ENCODE measurements at places on chromosomes 16 and 17.

DNA sequence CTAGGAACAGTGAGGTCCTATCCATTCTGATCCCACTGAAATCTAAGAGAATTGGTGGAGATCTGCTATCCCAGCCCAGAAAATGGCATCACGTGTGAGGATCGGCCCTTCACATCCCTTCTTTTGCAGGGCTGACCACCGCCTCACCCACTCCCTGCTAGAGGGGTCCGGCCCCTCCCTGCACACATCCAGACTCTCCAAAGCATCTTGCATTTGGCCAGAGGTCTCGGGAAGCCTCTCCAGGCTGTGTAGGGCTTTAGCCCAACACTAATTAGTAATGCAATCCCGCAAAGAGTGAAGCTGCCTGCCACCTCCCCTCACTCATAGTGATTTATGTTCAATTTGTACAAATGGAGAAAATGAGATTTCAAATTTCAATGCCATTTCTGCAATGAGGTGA lies 434.4 kb upstream of the ZFHX3 start:
- DNase-seq = no peak

DNA sequence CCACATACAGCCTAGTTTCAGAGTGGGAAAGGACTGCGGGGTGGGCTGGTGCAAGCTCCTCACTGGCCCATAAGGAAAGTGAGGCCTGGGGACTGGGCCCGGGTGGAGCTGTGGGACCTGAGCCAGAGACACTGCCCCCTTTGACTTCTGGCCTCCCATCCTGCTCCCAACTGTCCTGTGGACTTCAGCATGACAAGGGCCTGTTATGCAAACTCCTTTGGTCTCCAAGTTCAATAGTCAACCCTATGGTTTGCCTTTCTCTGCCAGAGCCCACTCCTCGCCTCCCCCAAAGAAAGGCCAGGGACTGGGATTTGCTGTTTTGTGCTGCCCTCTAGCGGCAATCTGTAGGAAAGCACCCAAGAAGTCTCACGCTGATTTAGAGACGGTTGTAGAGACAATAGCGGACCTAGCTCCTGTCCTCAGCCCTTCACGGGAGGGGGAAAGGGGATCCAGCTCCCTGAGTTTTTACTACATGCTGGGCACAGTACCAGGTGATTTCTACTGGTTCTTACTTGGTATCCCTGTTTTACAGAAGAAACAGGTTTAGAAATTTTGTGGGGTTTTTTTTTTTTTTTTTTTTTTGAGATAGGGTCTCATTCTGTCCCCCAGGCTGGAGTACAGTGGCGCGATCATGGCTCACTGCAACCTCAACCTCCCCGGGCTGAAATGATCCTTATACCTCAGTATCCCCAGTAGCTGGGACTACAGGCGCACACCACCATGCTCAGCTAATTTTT lies 1.2 kb upstream of the TLCD3B start:
- no peak for DNase-seq

DNA sequence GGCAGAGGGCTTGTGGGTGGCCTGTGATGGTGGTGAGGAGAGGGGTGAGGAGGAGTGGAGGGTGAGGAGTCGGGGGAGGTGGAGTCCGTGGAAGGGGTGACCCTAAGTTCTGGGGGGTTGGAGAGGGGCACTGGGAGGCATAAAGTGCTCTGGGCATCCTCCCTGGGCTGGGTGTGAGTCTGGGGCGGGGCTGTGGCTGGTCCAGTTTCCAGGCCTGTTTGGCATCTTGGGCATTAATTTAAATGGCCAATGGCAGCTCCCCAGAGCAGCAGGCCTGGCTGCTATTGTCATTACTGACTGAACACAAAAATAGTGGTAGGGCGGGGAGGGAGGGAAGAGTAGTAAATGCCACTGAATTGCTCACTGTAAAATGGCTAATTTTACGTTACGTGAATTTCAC lies 7.7 kb upstream of the ARHGAP23 start:
- no peak for DNase-seq

GRCh38 chr16:61382435-61382834 lies 653.8 kb downstream of the CDH8 start:
- no peak for DNase-seq

- no peak for DNase-seq
Measured at GRCh38 chr17:75430159-75430974, 24.9 kb upstream of the GRB2 start.

DNA sequence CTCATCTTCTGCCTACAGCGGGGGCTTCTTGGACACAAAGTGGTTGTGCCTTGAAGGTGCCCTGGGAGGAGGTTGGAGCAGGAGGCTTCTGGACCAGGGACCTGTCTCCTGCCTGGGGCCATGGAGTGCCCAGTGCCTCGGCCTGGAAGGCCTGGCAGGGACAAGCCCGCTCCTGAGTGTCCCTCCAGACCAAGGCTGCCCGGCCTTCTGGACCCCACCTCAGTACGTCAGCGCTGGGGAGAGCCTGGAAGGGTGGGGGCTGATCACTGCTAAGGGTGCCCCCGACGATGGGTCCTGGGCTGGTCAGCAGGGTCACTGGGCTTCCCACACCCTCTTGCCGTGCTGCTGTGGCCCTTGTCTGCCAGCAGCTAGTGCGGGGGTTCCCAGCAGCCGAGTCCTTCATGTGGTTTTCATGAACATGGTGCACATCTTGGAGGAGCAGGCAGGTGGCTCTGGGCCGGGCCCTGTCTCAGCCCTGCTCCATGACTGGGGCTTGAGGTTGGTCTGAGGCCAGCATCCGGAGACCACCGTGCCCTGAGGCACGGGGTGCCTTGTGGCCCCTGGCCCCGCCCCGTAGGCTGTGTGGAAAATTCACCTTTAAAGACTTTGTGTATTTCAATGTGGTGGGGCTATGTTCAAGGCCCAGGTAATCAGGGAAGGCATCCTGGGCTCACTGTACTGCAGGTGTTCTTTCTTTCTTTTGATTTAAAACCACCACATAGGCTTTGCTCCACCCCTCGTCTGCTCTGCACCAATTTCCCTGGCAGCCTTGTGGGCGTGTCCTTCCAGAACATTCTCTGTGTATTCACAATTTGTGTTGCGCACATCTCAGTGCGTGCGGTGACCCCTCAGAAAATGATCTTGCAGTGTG lies 22.4 kb downstream of the MGRN1 start:
- DNase-seq = no peak

- DNase-seq = no peak
Measured at GRCh38 chr17:48543107-48543853, 1.6 kb downstream of the HOXB2 start.

- DNase-seq = no peak
Measured at GRCh38 chr16:1182316-1182671, 29.4 kb downstream of the CACNA1H start.

DNA sequence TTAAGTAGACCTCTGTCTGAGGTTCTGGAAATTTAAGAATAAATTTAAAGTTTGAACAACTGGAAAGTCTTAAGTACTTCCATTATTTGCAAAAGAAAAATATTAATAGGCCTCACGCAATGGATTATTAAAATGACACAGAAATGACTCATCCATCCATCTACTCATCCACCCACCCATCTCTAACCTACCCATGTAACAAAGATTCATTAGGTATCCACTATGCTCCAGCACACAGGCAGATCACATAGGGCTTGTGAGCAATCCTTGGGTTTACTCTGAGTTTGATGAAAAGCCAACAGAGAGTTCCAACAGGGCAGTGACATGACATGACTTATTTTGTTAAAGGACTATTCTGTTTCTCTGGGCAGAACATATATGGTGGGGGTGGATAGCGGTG lies 93.3 kb downstream of the HELZ start:
- DNase-seq = no peak

GRCh38 chr17:81221371-81221841 lies 1.4 kb downstream of the CEP131 start:
- DNase-seq = no peak

DNA sequence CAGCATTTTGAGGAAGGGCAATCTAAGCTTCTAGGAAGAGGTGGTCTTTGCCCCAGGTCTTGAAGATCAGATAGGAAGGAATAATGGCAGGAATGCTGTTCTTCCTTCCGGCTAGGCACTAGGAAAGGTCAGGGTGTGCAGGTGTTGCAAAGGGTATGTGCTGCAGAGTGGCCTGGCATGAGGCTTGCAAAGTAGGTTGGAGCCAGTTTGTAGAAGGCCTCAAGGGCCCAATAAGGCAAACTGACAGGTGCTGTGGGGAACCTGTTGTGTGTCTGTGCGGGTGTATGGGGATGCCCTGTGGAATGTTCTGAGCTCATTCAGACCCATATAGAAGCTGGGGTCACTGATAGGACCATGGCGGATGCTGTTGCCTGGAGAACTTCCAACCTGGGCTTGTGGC lies 12.7 kb downstream of the MSI2 start:
- peak; percentile 23 for DNase-seq

DNA sequence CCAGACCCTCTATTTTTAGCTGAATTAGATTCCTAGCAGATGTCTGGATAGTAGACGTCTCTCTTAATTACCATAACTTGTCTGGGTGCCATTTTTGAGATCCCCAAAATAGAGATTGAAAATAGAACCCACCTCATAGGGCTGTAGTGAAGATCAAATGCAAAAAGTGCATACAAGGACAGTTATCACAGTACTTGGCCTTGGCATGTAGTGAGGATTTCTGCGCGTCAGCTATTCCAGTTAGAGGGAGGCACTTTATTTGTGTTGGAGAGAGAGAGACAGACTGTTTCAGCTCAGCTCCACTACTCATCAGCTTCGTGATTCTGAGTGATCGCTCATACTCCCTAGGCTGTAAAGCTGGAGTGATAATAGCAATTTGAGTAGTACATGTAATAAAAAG lies 59.6 kb upstream of the CDH13 start:
- DNase-seq = no peak

GRCh38 chr17:58591455-58591854 lies 77.0 kb upstream of the MTMR4 start:
- no peak for DNase-seq

DNA sequence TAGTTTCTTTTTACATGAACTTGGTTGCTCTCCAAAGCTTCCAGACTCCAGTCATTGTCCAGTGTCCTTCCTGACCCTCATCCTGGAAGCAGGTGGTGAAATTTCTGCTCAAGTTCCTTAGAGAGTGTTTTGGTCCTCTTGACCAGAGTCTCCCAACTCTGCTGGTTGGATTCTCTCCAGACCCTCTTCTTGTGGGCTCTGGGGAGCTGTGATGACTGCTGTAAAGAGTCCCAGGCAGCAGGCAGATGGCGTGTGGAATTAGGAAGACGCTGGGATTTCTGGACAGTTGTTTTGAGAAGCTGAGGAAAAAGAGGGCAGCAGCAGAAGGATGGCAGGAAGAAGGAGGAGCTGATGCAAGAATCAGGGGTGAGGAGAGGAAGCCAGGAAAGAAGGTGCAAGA lies 1.6 kb upstream of the SEZ6 start:
- DNase-seq = no peak

DNA sequence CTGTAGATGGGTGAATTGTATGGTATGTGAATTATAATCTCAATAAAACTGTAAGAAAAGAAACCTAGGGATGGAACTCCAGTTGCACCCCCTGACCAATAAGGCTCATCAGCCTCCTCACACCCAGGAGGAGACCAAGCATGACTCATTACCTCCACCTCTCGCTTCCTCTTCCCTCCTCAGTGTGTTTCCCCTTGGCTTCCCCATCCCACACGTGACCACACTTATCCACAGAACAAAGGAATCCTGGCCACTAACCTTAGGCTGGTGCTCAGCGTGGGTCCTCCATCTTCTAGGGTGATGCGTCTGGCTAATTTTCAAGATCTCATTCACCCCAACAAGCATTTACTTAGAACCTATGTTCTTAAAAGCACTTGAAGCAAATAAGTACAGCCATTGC lies 36.2 kb upstream of the MAP3K14 start:
- DNase-seq = peak; percentile 26

- no peak for DNase-seq
Measured at GRCh38 chr16:61364990-61365389, 671.2 kb downstream of the CDH8 start.

GRCh38 chr16:4378161-4378666 lies 6.6 kb downstream of the VASN start:
- peak; percentile 91 for DNase-seq

DNA sequence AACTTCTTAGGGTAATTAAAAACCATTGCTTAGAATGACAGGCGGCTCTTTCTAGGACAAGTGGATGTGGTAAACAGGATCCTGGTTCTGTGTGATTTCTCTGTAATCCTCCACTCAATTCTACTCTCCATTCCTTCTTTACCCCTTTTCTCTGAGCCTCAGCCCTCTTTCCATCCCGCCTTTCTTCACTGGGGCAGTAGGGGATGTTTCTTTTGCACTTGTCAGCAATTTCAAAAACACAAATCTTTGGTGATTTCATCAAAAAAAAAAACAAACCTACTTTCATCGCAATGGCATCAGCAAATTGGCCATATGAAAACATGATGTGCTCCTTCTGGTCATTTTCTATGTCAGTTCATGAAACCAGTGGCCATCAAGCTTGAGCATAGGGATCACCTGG lies 104.6 kb downstream of the CDK5R1 start:
- DNase-seq = no peak

GRCh38 chr16:51949282-51949681 lies 597.7 kb downstream of the TOX3 start:
- DNase-seq = no peak

DNA sequence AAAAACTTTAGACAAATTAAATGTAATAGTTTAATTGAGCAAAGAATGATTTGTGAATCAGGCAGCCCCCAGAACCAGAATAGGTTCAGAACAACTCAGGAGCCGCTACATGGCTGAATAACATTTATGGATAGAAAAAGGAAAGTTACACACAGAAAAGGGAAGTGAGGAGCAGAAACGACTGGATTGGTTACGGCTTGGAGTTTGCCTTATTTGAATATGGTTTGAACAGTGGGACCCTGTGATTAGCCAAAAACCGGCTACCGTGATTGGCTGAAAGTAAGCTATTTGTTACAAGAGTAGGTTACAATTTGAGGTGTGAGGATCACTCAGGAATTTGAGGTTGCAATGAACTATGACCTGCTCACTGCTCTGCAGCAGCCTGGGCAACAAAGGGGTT lies 1139.8 kb downstream of the CDH11 start:
- no peak for DNase-seq

DNA sequence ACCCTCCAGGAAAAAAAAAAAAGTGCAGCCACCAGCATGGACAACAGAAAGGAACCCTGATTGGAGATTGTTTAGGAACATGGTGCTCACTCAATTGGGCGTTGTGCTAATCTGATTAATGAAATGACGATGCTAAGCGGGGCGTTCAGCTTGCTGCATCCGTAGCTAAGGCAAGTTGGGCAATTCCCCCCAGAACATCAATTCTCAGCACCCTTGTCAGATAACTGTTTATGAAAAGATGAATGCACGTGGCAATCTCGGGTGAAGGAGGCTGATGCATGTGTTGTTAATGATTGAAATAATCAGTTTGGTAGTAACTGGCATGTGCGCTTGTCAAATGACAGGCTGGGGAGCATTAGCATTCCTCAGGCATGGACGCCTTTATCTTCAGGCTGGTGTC lies 57.0 kb downstream of the HS3ST3A1 start:
- no peak for DNase-seq

DNA sequence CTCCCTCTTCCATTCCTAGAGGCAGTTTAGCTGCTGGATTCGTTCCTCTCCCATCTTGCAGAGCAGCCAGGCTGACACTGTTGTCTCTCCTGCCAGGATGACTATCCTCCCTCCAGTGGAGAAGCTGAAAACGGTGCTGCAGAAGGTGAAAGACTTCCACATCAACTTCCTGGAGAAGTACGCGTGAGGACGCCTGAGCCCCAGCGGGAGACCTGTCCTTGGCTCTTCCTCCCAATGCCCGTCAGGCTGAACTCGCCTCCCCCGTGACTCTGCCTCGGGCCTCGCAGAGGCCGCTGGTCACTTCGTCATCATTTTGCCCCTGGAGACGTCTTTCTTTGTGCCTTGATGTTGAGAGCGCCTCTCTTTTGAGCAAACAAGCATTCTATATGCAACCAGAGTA lies 44.6 kb downstream of the GPT2 start:
- DNase-seq = no peak
